G401 (cell line): ENCODE measurements at places on chromosomes 2 and 18.

DNA sequence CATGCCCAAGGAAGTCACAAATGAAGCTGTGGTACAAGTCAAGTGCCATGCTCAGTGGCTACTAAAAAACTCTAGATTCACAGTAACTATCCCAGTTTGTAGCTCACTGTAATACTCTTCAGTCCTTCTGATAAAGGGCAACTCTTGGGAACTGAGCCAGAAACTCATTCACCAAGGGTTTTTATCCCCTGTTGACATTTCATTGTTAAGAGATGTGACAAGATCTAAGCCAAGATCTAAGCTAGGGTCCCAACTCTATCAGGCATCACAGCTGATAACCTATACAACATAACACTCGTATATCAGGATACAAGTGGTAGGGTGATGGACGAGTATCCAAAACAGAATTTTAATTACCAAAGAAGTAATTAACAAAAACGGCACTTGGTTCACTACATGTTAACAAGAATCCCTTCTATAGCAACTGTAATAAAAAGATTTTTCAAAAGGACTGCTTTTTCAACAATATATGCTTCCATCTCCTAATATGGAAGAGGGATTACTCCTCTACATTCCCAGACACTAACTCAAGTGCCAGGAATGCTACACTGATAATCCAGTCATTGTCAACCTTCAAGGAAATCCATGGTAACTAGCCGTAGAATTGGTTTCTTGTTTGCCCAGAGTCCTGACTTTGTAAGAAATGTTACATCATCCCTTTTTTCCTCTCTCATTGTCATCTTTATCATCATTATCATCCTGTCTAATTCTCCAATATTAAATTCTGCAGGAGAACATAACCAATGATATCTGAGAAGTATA lies 111.7 kb downstream of the CDH2 start:
- no peak for DNase-seq

- no peak for DNase-seq
These were observed 341.6 kb upstream of the VWC2L start for GRCh38 chr2:214069254-214069653.

DNA sequence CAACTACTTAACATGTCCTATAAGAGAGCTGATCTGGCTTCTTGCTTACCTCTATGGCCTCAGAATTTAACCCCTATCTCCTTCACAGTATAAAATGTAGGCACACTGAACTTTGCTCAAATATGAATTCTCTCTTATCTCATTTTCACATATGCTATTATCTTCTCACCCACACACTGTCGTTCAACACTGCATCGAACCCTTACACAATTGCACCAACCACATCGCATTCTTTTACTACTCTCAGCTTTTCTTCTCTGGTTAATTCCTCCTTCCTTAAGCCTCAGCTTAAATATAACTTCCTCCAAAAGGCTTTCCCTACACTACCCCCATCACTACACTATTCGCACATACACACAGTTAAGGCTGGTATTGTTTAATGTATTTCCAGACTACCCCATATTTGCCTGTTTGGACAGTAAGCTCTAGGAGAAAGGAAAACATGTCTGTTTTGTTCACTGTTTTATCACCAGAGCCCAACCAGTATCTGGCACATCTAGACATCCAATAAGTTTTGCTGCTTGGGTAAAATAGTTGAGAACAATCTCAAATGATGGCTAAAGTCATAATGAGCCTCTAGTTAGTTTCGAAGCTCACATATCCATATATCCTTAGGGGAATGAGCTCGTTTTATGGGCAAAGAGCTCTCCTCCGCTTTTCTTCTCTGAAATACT lies 47.7 kb downstream of the HIBCH start:
- DNase-seq: no peak

DNA sequence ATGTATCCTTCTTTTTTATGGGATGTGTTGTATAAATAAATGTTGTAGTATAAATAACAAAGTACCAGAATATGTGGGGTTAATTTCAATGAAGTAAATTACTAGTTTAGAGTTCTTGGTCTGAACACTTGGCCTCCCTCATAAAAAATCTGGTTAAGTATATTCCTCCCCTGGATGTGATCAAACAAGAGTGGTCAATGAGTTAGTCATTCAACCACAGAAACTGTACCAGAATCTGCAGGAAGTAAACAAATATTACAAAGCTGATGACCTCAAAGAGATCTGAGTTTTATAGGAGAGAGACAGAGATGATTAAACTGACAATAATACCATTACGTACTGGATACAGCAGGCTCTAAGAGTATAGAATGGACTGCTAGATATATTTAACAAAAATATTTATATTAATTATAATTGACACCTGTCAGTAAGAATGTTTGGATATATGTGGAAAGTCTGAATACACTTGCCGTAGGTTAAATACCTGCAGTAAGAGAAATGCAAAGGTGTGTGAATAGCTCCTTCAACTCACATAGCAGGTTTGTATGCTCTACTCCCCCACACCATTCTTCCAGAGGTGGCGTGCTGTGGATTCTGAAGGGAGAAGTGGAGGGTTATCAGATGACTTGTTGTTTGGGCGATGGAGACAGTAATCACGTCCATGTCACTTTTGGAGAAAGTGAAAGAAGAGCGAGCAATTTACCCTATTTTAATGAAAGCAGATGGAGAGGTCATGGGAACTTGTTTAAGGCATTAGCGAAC lies 108.3 kb upstream of the LRATD1 start:
- DNase-seq: no peak
